ENCODE measurements at places on chromosomes 4 and X.

GRCh38 chr4:14532436-14532835, 469.8 kb upstream of the CPEB2 start:
- no peak for DNase-seq

DNA sequence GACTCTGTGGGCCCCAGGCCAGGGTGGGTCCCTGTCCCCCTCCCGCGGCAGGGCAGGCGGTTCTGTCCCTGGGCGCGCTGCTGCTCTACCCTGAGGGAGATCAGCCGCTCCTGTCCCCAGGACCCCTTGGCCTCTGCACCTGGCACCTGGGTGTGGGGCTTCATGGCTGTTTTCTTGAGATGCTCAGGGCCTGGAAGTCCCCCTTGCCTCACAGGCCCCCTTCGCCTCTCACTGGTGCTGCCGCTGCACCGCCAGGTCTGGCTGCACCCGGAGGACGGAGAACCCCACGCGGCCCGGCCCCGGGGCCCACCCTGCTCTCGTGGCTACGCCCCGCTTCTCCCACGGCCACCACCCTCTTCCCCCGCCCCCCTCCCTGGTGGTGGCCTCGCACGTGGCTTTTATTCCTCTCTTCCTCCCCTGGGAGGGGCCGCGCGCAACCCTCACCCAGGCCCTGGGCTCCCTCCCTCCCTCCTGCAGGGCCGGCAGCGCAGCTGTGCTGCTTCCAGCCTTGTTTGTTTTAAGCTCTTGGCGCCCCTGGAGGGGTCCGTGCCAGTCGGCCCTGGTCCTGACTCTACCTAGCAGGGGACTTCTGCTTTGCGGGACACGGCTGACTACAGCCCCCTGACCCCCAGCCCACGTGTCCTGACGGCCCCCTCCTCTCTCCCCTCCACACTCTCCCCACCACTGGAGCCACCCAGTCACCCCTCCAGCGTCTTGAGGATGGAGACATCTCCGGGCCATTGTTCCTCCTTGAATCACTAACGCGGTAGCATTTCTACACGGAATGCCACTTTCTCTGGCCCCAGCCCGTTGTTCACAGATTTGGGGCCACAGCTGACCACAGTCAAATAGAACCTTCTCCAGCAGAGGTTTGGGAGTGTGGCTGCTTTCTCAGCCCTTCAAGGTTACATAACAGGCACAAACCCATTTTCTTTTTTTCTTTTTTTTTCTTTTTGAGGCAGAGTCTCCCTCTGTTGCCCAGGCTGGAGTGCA, 20.6 kb upstream of the CLDN24 start:
- DNase-seq: no peak

DNA sequence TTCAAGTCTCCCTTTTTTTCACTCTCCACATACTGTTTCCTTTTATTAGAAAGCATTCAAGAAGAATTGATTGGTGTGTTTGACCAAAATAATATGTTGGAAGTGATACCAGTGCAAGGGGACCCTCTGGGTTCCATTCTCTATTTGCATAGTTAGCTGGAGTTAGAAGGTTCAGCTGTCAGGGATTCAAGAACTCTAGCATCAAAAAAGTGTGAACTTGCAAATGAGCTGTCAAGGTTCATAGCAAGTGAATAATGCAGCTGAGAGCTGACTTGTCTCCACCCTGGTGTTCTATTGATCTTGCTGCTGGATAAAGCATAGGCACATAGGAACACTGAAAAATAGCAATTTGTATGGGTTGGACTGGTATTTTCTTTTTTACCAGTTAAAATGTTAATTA, 73.2 kb downstream of the SORBS2 start:
- DNase-seq: no peak

GRCh38 chr4:128782076-128782715, 27.3 kb upstream of the JADE1 start:
- DNase-seq: no peak

DNA sequence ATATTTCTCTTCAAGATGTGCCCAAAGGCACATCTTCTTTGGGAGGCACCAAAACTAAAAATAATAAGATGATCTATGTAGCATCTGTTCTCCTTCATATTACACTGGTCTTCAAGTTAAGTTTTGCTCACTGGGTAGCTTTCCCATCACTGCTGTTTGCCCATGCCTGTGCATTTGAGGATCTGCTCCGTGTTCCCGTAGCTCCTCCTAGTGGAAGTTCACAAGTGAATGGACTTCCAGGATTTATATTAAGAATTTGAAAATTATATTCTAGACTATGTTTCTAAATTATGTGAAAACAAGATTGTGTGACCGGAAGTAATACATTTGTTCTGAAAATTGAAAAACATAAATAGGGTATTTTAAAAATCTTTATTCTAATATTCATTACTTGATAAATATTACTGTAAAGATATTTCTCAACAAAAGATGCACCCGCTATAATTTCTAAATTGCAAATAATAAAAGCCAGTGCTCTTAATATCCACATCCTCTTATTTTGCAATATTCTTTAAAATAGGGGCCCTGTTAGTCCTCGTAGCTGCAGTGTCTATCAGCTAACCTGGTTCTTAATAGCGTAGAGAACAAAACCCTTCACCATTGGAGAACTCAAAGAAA, 147.7 kb downstream of the RBM46 start:
- no peak for DNase-seq

DNA sequence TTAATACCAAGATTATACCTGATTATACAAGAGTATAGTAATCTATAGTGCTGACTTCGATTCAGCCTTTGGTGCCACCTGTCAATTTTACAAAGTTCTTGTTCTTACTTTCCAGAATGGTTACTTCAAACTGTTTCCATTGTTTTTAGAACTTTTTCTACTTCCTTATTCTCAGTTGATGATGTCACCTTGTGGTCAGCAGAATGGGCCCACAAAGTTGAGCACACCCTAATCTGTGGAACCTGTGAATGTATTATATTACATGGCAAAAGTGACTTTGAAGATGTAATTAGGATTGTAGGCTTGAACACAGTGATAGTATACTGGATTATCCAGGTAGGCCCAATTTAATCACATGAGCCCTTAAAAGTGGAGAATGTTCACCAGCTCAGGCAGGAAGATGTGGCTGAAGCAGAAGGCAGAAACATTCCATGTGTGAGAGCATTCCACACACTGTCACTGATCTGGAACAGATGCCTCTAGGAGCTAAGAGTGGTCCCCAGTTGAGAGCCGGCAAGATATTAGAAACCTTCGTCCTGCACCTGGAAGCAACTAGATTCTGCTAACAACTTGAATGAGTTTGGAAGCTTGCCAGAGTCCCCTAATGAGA, 6.3 kb upstream of the SGMS2 start:
- no peak for DNase-seq

GRCh38 chrX:145881175-145881995, 63.8 kb downstream of the SLITRK2 start:
- no peak for DNase-seq

DNA sequence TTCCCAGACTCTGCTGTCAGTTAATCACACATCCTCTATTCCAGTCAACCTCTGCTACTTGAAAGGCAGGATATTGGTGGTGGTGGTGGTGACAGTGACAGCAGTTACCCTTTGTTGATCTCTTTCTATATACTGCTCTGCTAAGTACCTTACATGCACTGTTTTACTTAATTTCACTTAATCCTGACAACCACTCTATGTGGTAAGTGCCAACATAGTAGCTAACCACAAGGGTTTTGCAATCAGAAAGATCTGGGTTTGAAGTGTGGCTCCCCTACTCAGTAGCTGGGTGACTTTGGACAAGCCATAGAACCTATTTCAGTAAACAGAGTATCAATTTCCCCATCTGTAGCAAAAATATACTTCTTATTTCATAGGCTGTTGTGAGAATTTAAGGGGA, 24.2 kb upstream of the F9 start:
- DNase-seq: no peak

DNA sequence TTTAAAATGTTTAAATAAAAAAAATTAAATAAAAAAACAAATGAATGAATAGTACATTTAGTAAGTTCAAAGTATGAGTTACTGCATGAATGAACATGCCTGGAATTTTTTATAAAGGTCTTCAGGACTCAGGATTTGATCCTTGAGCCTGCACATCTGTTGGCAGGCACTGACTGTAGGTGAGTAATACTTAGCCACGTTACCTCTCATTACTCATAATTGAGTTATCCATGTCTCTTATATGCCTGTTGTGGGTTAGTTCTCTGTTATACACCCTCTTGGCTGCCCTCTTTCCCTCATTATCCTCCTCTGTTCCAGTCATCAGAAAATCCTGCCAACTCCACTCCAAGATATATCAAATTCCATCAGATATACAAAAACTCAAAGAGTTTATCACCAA, 276.0 kb downstream of the FBXW7 start:
- DNase-seq: no peak

DNA sequence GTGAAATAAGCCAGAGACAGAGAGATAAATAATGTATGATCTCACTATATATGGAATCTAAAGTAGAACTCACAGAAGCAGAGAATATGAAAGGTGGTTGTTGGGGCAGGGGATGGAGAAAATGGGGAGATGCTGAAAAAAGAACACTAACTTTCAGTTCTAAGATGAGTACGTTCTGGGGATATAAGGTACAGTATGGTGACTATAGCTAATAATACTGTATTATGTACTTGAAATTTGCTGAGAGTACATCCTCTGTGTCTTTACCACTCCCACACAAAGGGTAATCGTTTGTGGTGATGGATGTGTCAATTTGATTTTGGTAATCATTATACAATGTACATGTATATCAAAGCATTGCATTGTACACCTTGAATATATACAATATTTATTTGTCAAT, 6.6 kb downstream of the FBXL5 start:
- no peak for DNase-seq

GRCh38 chr4:6910960-6911874, 1.6 kb downstream of the TBC1D14 start:
- DNase-seq: no peak

- DNase-seq: no peak
These were observed 56.4 kb downstream of the CXorf58 start for GRCh38 chrX:23964191-23964590.

DNA sequence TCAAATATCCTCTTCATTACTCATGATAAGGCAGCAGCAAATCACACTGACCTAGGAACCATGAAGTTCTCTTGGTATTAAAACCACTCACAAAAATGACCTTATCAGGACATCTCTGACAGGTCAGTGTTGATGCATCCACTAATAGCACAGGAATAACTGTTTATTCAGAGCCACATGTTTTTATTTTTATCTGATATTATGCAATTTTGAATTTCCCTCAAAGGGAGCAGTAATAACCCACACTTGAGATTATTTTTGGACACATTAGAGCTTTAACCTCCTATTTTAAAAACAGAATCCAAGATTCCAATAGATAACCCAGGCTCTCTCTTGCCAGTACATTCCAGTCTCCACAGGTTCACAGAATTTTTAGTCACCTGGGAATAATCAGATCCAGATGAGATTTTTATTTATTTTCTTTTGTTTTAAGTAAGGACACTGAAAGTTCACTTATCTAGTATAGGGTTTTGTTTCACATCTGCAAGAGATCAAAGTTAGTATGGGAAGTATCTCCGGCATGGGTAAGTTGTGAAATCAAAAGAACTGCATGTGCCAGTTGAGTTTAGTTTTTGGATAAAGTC, 36.3 kb upstream of the MYOZ2 start:
- DNase-seq: no peak

- DNase-seq: no peak
These were observed 1.3 kb downstream of the NKAP start for GRCh38 chrX:119942173-119942819.

- no peak for DNase-seq
These were observed 515.0 kb downstream of the INPP4B start for GRCh38 chr4:142331132-142331531.

DNA sequence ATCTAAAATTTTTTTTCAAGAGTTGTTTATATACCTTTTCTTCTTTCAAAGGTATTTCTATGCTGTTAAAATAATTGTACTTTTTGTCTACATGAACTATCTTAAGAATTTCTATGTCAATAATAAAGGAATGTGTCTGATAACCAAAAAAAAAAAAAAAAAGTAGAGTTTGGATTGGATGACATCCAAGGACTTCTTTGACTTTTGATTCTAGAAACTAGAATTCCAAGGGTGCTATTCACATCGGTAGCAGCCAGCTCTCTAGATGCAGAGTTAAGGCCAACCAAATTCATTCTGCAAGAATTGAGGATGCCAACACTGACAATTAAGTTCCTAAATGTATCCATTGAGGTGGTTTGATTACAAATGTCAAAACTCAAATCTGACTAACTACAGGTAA, 42.0 kb upstream of the PRKG2 start:
- no peak for DNase-seq

DNA sequence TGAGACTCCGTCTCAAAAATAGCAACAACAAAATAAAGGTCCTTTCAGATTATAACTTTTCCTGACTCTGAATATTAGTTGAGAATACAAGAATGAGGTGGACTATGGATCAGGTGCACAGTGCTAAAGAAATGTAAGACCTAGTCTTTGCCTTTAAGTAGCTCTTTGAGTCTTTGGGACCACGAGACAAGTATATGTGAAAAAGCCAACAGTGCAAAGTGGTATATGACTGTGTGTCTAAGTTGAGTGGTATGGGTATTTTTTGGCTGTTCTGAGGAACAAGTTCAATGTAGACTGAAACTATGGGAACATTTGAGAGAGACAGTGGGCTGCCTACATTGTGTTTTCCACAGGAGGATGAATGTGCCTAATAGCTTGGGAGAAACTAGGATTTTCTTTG, 2.8 kb downstream of the GAB1 start:
- DNase-seq: no peak

DNA sequence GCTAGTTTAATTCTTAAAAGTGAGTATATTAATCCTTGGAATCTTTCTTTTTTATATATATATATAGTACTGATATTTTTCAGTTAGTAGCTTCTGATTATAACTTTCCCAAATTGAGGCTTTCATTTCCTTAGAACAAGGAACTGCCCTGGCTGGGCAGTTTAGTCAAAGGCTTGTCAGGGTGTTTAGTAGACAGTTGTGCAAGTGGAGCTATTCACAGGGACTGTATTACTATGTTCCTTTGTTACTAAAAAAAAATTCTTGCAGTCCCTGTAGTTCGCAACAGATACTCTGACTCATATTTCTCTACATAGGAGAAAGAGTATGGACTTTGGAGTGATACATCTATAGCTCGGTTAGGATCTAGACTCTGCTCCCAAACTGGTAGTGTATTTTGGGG, 20.8 kb downstream of the USO1 start:
- DNase-seq: no peak

- no peak for DNase-seq
These were observed 371.3 kb downstream of the GPM6A start for GRCh38 chr4:175440786-175441185.

DNA sequence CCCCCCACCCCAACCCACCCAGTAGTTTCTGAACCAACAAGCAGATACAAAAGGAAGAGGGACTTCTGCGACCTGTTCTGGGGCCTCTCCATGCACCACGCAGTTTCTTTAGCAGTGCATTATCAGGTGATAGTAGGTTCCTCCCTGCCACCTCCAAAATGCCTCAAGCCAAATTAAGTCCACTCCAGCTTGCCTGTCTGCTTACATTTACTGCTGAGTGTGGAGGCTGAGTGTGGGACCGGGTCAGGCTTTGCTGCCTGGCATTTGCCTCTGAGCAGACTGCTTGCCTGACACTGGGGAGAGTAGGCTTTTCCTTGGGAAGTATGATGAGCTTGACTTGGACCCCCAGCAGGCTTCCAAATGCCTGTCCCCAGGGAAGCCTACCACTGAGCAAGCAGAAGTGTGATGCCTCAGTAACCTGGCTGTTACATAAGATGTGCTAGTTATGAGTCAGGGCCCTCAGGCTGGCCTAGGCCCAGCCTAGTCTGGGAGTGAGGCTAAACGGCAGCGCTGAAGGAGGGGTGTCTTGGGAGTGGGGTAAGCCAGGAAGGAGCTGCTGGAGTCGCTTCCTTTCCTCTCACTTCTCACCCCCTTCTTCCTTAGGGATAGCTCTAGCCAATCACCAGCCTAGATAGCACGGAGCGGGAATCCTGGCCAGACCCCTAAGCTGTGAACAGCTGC, 9.0 kb downstream of the TSC22D3 start:
- DNase-seq: peak; percentile 44

Measured in T1000 (cell line).